ENCODE measurements at places on chromosomes 6 and 20.

DNA sequence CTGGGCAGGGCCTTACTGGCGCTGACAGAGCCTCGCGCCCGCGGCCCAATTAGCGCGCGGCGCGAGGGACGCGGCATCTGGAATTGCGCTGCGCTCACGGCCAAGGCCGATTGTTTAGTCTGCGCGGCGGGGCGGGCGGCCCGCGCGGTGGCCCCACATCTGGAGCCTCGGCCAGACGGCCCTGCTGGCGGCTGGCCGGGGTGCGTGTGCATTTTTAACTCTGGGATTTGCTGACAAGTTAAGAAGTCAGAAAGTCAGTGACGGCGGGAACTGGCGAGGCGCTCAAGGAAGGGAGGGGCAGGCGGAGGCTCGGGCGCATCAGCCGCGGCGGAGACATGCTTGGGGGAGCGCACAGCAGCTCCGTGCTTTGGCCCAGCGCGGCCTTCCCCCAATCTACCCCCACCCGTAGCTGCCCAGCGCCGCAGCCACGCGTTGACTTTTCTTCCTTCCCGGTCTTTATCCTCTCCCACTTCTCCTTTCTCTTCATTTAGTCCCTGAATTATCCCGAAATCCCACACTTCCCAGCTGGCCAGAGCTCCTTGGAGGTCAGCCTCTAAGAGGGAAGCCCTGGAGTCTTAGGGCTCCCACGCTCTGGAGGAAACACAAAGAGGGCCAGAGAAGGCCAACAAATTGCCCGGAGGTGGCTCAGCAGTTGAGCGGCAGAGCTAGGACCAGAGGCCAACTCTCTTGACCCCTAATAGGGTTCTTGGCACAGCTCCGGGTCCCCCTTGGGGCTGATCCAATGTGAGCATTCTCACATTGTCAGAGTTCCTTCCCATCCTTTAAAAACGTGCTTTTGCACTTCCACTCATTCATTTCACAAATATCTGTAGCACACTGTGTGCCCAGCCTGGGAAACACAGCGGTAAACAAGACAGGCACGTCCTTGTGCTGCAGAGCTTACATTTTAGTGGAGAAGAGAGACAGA, 40.8 kb upstream of the FOXP4 start:
- peak; percentile 71 for DNase-seq

- no peak for DNase-seq
These were observed 295.5 kb upstream of the PRDM1 start for GRCh38 chr6:105790635-105791034.

DNA sequence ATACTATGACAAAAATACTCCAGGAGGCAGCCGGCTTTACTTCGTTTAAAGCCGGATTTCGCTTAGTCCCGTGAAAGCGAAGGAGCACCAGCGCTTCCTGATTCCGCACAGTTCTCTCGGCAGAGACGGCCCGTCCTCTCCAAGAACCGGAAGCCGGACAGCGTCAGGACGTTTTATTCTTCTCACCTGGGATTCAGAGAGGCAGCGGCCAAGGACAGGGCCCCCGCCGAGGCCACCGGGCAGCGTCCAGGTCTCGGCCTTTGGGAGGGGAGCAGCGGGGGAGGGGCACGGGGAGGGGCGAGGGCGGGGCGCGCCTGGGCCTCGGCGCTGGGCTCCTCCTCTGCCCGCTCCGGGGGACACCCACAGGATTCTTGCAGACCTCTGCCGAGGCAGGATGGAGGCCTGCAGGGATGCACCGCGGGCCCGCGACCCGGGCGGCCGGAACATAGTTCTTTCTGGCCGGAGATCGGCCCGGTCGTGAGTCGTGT, 2.8 kb upstream of the DIDO1 start:
- peak; percentile 81 for DNase-seq

GRCh38 chr6:12289933-12290820, at the start of gene EDN1:
Gene EDN1 (plus strand): TSS chr6:12290361. CDS start chr6:12290630, 269 bp downstream.
- DNase-seq: peak; percentile 88

DNA sequence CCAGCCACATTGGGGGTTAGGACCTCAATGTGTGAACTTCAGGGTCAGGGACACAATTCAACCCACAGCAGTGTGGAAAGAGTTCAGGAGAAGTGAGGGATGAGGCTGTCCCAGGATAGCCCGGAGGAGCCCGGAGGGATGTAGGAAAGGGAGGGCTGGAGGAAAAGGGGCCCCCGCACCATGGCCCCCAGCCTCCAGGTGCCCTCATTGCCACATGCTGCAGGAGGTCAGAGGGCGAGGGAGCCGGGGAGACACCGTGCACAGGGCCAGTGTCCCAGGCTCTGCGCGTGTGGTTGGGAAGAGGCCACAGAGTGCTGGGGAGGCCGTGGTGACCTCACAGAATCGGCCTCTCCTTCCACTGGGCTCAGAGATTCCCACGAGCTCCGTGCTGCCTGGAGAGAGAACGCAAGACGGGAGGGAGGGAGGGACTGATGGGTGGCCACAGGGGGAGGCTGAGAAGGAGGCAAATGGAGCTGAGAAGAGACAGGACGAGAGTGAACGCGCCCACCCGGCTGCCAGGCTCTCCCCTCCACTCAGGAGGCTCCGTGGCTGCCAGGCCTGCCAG, 215.1 kb downstream of the DLL1 start:
- peak; percentile 39 for DNase-seq

GRCh38 chr6:93418033-93418407, 1.3 kb downstream of the EPHA7 start:
- no peak for DNase-seq

DNA sequence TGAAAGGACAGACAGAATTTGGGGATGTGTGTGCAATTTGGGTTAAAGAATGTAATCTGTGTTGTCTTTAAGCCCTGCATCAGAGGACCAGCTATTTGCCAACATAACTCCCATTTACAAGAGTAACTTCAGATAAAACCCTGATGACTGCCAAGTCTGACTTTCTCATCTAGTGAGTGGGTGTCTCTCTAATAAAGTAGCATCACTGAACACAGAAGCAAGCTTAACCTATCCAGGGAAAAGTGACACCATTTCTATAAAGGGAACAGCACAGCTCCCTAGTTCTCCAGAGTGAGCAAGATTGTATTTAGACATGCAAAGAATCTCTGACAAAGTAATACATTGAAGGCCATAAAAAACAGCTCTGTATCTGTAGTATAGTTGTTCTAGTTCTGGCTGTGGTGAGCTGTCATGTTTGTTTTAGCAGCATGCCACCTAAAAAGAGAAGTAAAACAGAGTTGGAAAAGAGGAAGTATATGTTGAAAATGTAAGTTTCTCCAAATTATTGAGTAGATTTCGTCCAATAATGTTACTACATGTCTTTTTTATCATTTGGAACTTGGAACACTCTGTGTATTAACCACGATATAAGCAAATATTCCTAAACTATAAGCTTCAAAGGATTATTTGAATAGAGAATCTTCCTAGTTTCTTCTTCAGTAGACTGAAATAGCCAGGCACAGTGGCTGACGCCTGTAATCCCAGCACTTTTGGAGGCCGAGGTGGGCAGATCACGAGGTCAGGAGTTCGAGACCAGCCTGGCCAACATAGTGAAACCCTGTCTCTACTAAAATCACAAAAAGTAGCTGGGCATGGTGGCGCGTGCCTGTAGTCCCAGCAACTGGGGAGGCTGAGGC, 8.8 kb upstream of the PIM1 start:
- DNase-seq: no peak

- no peak for DNase-seq
These were observed 3.9 kb downstream of the FKBP1A start for GRCh38 chr20:1388741-1389483.

DNA sequence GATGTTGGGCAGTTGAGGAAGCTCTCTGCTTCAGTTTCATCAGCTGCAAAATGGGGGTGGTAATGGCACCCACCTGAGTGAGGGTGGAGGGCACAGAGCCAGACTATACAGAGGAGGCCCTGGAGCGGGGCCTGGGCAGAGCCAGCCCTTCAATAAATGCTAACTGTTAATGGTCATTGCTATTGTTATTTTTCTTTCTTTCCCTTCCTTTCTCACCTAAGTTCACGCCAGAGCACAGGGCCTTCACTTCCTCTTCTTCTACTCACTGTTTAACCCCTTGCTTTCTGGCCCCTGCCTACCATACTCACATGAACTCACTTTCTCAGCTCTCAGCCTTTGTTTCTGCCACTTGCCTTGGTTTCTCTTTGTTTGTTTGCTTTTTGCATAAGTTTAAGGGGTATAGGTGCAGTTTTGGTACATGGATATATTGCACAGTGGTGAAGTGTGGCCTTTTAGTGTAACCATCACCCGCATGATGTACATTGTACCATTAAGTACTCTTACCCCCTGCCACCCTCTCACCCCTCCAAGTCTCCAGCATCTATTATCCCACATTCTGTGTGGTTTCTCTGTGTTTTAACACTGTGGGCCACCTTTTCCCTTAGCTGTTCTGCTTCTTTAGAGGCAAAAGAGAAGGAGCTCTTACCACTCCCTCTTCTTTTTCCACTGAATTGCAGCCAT, 7.5 kb upstream of the RREB1 start:
- DNase-seq: no peak

GRCh38 chr20:25048519-25048952, 9.4 kb downstream of the ACSS1 start:
- DNase-seq: no peak

- no peak for DNase-seq
These were observed 258.7 kb downstream of the ALDH8A1 start for GRCh38 chr6:134691180-134691579.

DNA sequence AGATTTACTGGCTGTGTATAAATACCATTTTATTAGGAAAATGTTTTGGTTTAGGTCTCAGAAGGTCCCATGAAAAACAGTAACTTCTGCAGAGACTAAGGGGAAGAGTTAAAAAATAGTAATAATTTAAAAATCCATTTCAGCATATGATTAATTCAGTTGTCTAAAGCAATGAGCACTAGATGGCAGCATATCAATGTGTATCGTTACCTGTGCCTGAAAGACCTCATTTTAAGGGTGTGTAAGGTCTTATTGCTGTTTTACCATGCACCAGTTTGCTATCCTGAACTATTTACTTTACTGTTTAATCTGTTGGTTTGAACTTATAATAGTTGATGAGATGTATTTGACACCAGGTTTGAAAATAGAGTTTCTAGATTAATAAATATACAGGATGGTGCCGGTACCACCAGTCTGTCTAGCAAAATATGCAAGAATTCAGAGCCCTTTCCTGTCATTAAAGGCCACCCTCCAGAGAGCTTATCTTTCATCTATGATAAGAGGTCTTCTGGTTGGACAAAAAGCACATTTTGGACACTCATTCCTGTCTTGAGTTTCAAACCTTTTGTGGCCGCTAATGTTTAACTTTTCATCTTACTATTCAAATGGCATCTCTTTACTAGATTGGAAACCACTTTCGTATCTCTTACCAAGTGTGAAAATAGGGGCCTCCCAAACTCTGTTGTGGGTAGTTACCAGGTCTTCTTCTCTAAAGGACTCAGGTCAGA, 8.9 kb upstream of the AHI1 start:
- no peak for DNase-seq

DNA sequence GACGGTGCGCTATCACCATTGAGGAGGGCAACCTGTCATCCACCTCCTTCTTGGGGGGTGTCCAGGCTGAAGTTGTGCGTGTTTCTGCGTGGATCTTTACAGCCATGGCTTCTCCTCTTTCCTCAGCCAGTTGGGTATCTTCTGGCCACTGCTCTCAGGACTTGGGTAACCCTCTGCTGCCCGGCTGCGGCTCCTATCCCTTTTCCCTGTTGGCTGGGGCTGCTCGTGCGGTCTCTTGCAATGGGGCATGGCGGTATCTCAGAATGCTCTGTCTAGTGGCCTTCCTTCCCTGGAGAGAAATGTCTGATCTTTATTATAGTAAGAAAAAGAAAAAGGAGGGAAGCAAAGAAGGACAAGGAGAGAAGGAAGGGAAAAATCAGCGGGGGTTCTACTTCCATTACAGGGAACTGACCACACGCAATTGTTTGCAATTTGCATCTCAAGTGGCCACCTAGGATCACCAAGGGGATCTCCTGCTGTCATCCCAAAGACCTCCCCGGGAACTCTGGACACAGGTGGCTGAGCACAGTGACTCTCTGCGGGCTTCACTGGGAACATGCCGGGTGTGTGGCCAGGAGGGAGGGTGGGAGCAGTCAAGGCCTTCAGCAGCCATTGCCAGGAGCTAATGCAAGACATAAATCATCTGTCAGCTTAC, 60.8 kb downstream of the NPEPL1 start:
- no peak for DNase-seq

DNA sequence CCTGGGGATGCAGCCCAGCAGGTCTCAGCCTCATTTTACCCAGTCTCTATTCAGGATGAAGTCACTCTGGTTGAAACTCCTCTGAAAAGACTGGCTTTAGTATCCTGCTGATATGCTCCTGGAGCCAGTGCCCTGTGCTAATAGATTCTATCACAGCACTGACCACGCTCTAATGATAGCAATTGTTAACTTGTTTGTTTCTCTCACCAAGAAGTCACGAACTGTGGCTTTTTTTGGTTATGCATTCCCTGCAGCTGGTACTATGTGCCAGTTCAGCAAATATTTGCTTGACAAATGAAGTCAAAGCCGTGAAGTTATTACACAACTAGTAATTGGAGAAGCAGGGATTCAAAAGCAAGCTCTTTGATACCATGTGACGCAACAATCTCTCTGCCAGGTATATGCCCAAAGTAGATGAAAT, 754.6 kb downstream of the KIF16B start:
- DNase-seq: no peak

GRCh38 chr6:23537828-23538227, 588.2 kb upstream of the NRSN1 start:
- DNase-seq: no peak

GRCh38 chr6:36357872-36358225, 21.2 kb upstream of the BNIP5 start:
- no peak for DNase-seq

DNA sequence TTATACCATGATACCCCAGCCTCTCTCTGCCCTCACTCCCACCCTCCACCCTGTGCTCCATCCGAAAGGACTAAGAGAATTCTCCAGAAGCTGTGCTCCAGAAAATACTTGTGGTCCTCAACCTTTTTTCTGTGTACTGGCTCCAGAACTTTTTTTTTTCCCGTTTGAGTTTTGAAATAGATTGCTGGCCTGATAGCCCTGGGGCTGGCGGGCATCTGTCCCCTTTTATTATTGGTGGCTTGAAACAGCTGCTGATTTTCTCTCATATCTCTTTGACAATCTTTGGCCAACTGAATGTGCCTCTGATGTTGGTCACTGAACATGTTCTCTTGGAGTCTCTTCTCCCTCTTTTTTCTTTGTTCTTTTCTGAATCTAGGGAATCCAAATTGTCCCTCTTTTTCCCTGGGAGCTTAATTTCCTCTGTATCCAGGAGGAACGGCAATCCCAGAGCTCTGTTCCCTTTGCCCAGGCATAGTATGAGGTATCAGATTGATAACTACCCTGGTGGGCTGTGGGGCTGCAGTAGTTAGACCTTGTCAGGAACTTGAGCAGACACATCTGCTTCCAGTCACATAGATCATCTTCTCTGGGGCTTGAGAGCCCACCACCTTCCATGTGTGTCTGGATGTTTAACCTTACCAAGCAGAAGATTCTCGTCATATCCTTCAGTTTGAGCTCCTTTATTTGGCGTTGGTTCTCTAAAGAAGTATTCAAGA, 1.6 kb downstream of the PPARD start:
- no peak for DNase-seq

DNA sequence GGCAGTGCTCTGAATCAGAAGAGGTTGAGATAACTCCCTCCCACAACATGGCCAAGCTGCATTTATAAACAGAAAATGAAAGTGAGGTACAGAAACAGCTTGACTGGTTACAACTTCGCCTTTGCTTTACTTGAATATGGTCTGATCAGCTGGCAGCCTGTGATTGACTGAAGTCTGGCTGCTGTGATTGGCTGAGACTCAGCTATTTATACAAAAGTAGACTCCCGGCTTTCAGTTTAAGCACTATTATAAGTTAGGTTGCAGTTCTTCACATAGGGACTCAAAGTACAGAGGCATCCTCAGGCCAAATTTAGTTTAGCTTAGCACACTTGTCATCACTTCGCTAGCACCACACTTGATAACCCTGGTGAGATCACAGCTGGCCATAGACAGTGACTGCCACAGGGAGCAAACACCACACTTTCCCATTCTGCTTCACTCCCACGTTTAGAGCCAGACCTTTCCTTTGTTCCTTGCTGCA, 362.6 kb downstream of the EPM2A start:
- DNase-seq: no peak
